ENCODE measurements at places on chromosomes 4 and X. TPM values are rescaled to one million over a fixed set of nuclear protein-coding genes. Genes with fewer than 3 reads are reported as not detected.

The BEX1 gene
- total RNA-seq = 2.4 TPM

The SH3RF1 gene
- 33.2 TPM for total RNA-seq

The HTR2C gene
- 0.75 TPM for total RNA-seq

The IL2 gene
- total RNA-seq = 0.99 TPM

The SSX1 gene
- total RNA-seq = not detected

The JADE3 gene
- 11.4 TPM for total RNA-seq

The BMP3 gene
- 108 TPM for total RNA-seq

The PUDP gene
- 33.7 TPM for total RNA-seq

The PRDM8 gene
- total RNA-seq = 8.3 TPM

The TMPRSS11D gene
- total RNA-seq = not detected

The PPP2R3B gene
- 18.7 TPM for total RNA-seq

The ADH1A gene
- not detected for total RNA-seq

The NRK gene
- total RNA-seq = 2.2 TPM

The SMS gene
- 48.9 TPM for total RNA-seq

The AKAP4 gene
- total RNA-seq = not detected

The SHROOM2 gene
- 17.5 TPM for total RNA-seq

The CXCL6 gene
- total RNA-seq = 0.73 TPM

The TAB3 gene
- 27.6 TPM for total RNA-seq

The DDX3X gene
- total RNA-seq = 247 TPM

The FAM241A gene
- total RNA-seq = 5.1 TPM

The NPY1R gene
- total RNA-seq = 4.5 TPM

The BEX4 gene
- 51.2 TPM for total RNA-seq

The GRXCR1 gene
- not detected for total RNA-seq

The TIMM17B gene
- total RNA-seq = 50.6 TPM

The EGF gene
- total RNA-seq = 0.23 TPM

The MAOB gene
- total RNA-seq = 28.2 TPM

The DRP2 gene
- total RNA-seq = 2.1 TPM

The DCX gene
- total RNA-seq = not detected

The CXCL8 gene
- total RNA-seq = 0.44 TPM

The FANCB gene
- 1.8 TPM for total RNA-seq

The TMEM154 gene
- 86.5 TPM for total RNA-seq

The RHOXF1 gene
- total RNA-seq = not detected

The HPSE gene
- total RNA-seq = 1.1 TPM

The CPE gene
- total RNA-seq = 70.4 TPM

The TRIM60 gene
- total RNA-seq = not detected

The PITX2 gene
- total RNA-seq = not detected

The MAGEA12 gene
- total RNA-seq = not detected

The PCYT1B gene
- 0.78 TPM for total RNA-seq

The FGFR3 gene
- total RNA-seq = 121 TPM

The TECRL gene
- 0.16 TPM for total RNA-seq

The ERCC6L gene
- 0.26 TPM for total RNA-seq

The PPM1K gene
- total RNA-seq = 14.2 TPM

The GYPE gene
- 1.8 TPM for total RNA-seq

The UGT2A1 gene
- not detected for total RNA-seq

The USP11 gene
- total RNA-seq = 108 TPM

The TCEANC gene
- 3.4 TPM for total RNA-seq

The CFI gene
- 21.3 TPM for total RNA-seq

The RBM46 gene
- total RNA-seq = not detected

The TDO2 gene
- total RNA-seq = 1.0 TPM

The GATA1 gene
- not detected for total RNA-seq

The DMRTC1 gene
- not detected for total RNA-seq

The UGT2B15 gene
- 0.47 TPM for total RNA-seq

The PHOX2B gene
- not detected for total RNA-seq

The FAM236A gene
- total RNA-seq = not detected

The NPNT gene
- total RNA-seq = 5.8 TPM

The SUPT20HL1 gene
- total RNA-seq = 0.78 TPM
